ENCODE measurements at places on chromosomes 1 and 21. TPM values are rescaled to one million over a fixed set of nuclear protein-coding genes. Genes with fewer than 3 reads are reported as not detected.
A peak's percentile ranks its signal among the peaks of the same experiment; 100 is the strongest.

Gene FCRL6
- 1.1 TPM for total RNA-seq

Gene SPRR2E
- total RNA-seq: not detected

Gene ZNF648
- 0.27 TPM for total RNA-seq

Gene PSRC1
- total RNA-seq: 8.2 TPM

Gene CCDC27
- not detected for total RNA-seq

Gene MSH4
- 0.26 TPM for total RNA-seq

Gene TCHH
- total RNA-seq: not detected

DNA sequence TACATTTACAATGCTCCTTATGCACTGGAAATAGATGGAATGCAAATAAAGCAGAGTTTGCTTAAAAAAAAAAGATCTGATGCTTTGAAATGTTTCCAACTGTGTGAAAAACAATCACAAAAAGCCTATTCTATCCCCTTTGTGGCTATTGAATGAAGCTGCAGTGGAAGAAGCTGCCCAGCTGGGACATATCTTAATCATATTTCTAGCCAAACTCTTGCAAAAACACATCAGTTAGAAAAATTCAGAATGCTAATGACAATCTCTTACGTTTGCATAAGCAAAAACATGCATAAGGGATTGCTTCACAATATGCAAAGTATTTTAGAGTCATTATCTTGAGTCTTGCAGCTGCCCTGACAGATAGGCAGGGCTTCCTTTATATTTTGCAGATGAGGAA is 526.4 kb upstream of the USP24 start:
- H3K4me3 ChIP-seq: no peak overlapping the region
- no peak overlapping the region for H3K27ac ChIP-seq
- DNase-seq: no peak
- no peaks in the 10 kb centered on the region for H3K36me3 ChIP-seq
- no peaks in the 10 kb centered on the region for H3K27me3 ChIP-seq
- H3K4me1 ChIP-seq: peaks cover 6% of the 10 kb centered on the region

DNA sequence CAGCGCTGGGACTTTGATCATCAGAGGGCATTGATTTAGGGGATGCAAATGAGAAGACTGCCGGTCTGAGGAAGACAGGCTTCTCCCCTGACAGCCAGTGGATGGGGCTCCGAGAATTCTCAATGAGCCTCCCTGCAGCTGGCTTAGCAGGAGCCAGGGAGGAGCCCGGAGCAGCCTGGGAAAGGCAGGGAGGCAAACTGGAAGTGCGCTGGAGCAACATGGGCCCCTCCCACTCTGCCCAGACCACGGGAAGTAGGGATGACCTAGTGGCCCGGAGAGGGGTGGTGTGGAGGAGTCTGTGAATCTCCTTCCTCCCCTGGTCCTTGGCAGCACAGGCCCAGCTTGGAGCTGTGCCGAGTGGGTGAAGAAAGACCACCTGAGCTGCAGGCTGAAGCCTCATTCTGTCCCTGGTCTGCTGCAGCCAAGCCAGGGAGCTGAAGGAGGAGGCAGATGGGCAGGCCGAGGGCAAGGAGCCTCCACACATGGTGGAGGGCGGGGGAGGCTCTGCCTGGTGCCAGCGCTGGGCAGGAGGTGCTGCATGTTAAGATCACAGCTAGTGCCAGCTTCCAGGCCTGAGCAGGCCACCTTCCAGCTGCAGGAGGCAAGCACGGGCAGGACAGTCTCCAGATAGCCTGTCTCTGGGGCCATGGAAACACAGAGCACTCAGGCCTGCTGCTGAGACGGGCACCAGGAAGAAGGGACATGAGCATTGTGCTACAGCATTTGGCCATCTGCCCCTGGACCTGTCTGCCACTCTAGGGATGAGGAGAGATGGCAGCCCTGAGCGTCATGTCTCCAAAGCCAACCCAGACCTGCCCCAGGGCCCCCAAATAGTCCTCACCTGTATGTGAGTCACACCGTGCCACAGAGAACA is 12.2 kb upstream of the CLSTN1 start:
- H3K27me3 ChIP-seq: no peaks in the 10 kb centered on the region
- peaks cover 12% of the 10 kb centered on the region for H3K4me1 ChIP-seq
- H3K4me3 ChIP-seq: no peak overlapping the region

- H3K4me1 ChIP-seq: no peaks in the 10 kb centered on the region
- H3K27ac ChIP-seq: no peak overlapping the region
- no peaks in the 10 kb centered on the region for H3K27me3 ChIP-seq
- H3K4me3 ChIP-seq: no peak overlapping the region
These were observed 18.4 kb downstream of the IQGAP3 start for GRCh38 chr1:156553860-156554485.

DNA sequence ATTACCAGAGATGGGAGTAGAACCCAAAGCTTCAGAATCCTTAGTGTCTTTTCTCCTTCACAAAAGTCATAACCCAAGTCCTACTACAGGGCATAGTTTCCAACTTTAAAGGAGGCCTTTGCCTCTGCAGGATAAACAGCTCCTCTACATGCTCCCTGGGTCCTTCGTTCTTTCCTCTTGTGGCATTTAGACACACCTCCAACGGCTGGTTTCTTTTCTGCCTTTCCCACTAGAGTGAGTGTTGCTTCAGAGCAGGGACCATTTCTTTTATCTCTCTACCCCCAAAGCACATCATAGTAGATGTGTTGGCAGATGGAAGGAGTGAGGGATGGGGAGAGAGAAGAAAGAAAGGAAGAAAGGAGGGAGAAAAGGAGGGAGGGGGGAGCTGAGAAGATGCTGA is 144.7 kb upstream of the SPATA6 start:
- no peak for DNase-seq
- no peak overlapping the region for H3K27ac ChIP-seq
- no peaks in the 10 kb centered on the region for H3K4me1 ChIP-seq
- H3K36me3 ChIP-seq: no peaks in the 10 kb centered on the region

GRCh38 chr1:23622284-23622683 is 63.0 kb upstream of the ID3 start:
- no peak for DNase-seq
- no peaks in the 10 kb centered on the region for H3K27me3 ChIP-seq
- H3K4me1 ChIP-seq: no peaks in the 10 kb centered on the region
- H3K27ac ChIP-seq: no peak overlapping the region
- H3K36me3 ChIP-seq: no peaks in the 10 kb centered on the region

DNA sequence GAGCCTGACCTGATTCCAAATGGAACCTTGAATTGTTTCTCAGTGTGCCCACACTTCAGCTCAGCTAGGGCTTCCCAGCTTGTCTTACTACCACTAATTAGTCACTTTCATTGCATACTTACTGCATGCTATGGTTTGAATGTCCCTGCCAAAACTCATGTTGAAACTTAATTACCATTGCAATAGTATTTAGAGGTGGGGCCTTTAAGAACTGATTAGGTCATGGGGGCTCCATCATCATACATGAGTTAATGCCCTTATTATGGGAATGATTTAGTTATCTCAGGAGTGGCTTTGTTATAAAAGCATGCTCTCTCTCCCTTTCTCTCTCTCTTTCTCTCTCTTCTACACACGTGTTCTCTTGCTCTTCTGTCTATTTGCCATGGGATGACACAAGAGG is 68.3 kb downstream of the NENF start:
- H3K4me1 ChIP-seq: no peaks in the 10 kb centered on the region
- no peak overlapping the region for H3K27ac ChIP-seq
- no peaks in the 10 kb centered on the region for H3K27me3 ChIP-seq
- H3K36me3 ChIP-seq: no peaks in the 10 kb centered on the region
- no peak for DNase-seq
- no peak overlapping the region for H3K4me3 ChIP-seq

DNA sequence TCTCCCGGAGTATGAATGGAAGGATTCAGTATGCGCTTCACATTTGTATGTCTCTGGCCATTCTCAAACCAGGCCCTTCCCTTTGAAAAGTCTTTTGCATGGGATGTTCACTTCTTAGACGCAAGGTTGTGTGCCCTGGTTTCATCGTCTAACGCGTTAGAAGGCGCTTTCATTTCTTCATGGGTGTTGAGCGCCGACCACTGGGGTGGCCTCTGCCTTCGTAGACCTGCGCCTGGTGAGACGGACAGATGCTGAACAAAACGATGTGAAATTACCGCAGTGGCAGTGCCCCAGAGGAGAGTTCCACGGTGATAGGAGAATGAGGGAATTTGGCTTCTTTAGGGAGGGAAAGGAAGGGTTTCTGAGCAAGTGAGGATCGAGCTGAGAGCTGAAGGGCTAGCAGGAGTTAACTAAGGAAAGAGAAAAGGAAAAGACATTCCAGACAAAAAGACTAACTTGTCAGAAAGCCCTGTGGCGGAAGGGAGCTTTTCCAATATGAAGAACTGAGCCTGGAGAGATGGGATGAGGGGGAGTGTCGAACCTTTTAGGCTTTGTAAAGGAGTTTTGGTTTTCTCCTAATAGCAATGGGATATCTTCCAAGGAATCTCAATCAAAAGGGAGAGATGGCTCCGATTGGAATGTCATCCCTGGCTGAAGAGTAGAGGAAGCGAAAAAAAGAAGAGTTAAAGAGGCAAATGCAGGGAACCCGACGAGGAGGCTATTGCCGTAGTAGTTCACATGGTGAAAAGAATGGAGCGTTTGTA is 951 bp downstream of the GGPS1 start:
- DNase-seq: peak; percentile 23
- peaks cover 11% of the 10 kb centered on the region for H3K4me1 ChIP-seq
- H3K27me3 ChIP-seq: no peaks in the 10 kb centered on the region

DNA sequence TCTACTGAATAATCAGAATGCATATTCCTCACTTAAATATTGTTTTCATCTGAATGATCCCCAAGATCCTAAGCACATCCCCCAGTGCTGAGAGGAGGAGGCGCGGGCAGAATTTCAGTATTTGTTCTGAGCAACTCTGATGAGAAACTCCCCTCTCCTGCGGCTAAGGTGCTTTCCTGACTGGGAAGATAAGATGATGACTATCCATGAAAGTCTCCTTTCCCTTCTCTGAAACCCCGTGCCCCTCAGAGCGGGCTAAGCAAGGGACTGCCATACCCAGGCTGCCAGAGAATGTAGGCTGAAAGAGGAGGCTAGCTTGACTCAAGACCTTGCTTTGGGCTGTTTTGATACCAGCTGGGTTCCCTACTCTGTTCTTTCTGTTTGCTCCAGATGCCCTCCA is 39.7 kb upstream of the IPO9 start:
- H3K4me3 ChIP-seq: no peak overlapping the region
- H3K4me1 ChIP-seq: peaks cover 25% of the 10 kb centered on the region
- DNase-seq: no peak

DNA sequence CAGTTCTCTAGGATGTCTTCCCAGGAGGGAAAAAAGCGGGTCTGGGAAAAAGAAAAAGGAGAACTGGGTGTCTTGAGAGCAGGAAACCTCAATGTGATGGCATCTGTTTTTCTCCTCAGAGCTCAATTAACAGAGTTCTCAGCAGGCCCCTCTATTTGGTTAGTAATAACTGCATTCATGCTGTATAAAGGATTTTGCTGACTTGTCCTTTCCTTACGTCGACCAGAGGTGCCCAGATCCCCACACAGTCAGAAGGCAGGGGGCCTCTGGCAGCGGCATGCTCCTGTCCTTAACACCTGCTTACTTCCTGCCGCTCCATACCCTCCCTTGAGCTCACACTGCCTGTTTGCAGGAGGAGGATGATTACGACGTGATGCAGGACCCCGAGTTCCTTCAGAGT is 12.3 kb downstream of the PSMD4 start:
- no peaks in the 10 kb centered on the region for H3K36me3 ChIP-seq
- no peaks in the 10 kb centered on the region for H3K4me1 ChIP-seq
- no peak for DNase-seq
- no peak overlapping the region for H3K27ac ChIP-seq

GRCh38 chr1:203589171-203589570 is 37.5 kb upstream of the ATP2B4 start:
- H3K4me3 ChIP-seq: no peak overlapping the region
- H3K27me3 ChIP-seq: no peaks in the 10 kb centered on the region
- peak overlapping the region; percentile 78 for H3K27ac ChIP-seq
- no peaks in the 10 kb centered on the region for H3K4me1 ChIP-seq

DNA sequence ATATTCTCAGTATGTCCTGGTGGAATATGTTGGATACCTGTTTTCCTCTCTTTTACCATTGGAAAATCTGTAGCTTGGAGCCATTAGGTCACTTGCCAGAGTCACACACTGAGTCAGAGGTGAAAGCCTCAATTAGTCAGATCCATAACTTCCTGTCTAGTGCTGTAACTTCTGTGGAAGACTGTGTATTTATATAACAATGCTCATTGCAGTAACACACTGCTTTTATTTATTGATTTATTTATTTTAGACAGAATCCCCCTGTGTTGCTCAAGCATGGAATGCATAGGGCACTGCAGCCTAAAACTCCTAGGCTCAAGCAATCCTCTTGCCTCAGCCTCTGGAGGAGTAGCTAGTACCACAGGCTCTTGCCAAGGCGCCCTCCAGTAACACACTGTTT is 1.3 kb upstream of the DOCK7 start:
- H3K36me3 ChIP-seq: no peaks in the 10 kb centered on the region
- no peak for DNase-seq
- peak overlapping the region; percentile 82 for H3K27ac ChIP-seq

DNA sequence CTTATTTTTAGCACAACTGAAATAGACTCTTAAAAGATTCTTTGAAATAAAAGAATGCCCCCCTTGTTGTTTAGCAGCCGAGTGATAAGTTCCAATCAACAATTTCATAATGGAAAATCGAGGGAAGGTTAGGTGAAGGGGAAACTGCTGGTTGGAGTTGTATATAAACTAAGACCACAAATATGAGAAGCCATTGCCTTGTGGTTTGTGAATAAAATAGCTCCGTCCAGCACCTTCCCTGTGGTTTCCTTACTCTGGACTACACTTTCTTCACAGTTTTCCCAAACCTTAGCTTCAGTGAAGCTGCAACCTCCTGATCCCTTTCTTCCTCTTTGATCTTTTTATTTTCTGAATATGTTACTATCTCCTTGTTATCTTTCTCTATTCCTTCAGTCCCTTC is 6.7 kb upstream of the RAB3GAP2 start:
- H3K27me3 ChIP-seq: no peaks in the 10 kb centered on the region
- H3K36me3 ChIP-seq: no peaks in the 10 kb centered on the region
- no peak for DNase-seq
- no peak overlapping the region for H3K27ac ChIP-seq
- no peak overlapping the region for H3K4me3 ChIP-seq

DNA sequence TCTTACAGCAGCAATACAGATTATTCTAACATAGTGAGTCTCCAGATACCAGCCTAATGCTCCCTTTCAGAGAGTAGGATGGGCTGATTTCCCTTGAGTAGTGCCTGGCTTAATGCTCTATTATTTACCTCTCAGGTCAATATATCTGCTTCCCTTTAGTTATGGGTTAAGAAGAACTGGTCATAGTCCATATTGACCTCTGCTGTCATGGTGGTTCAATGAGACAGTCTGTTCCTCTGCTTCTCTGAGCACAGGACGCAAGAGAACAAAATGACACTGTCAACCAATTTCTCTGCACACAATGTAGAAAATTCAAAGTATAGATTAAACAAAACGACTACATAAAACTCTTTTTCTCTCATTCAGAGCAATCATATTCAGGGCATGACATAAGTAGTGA is 2.9 kb downstream of the MRAP start:
- no peaks in the 10 kb centered on the region for H3K4me1 ChIP-seq
- no peak overlapping the region for H3K27ac ChIP-seq
- H3K36me3 ChIP-seq: no peaks in the 10 kb centered on the region
- H3K27me3 ChIP-seq: no peaks in the 10 kb centered on the region
- no peak for DNase-seq

GRCh38 chr1:44723064-44723463 is 7.9 kb downstream of the RNU5D-1 start:
- no peak for DNase-seq
- H3K4me3 ChIP-seq: no peak overlapping the region
- no peaks in the 10 kb centered on the region for H3K4me1 ChIP-seq
- H3K36me3 ChIP-seq: no peaks in the 10 kb centered on the region
- no peaks in the 10 kb centered on the region for H3K27me3 ChIP-seq
- no peak overlapping the region for H3K27ac ChIP-seq
